Ecto neural progenitor cell (in vitro differentiated cells): ENCODE measurements at places on chromosomes 7 and 10.

DNA sequence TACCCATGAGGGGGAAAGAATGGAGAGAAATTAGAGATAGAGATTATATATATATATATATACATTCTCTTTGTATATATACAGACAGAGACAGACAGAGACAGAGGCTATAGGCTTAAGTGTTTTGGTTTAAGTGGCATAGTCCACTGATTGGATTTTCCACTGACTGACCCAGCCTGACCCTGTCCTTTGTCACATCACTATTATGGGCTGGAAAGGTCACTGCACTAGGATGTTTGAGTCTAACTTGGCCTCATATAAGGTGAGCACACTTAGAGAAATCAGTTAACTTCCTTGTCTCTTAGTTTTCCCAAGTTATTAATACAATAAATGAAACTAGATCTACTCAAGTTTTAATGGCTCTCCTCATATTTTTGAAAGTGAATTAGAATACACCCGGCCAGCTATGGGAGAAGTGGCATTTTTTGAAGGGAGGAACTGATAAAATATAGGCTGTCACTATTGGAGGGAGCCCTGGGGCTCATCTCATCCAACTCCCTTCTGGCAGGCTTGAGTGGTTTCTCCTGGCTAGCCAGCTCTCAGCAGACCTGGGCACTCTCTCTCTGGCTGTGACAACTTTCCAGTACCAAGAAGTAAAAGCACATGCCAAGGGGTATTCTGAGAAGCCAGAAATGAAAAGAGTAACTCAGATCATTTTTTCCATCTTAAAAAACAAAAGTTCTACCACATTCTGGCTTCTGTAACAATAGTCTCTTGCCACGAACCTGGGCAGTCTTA, 455.6 kb upstream of the ANKRD30A start:
- no peak for DNase-seq

- DNase-seq: peak; percentile 27
Observed at GRCh38 chr10:78903341-78903940, 165.3 kb upstream of the ZMIZ1 start.

- no peak for DNase-seq
Observed at GRCh38 chr7:94701555-94701973, 45.6 kb upstream of the SGCE start.

- DNase-seq: no peak
Observed at GRCh38 chr7:116097365-116098009, 66.9 kb upstream of the TFEC start.

GRCh38 chr10:79179164-79179956, 110.6 kb downstream of the ZMIZ1 start:
- DNase-seq: peak; percentile 76

- DNase-seq: no peak
Observed at GRCh38 chr7:117986645-117987269, 113.5 kb upstream of the CTTNBP2 start.

GRCh38 chr7:5550831-5551230, 127.2 kb upstream of the TNRC18 start:
- no peak for DNase-seq

DNA sequence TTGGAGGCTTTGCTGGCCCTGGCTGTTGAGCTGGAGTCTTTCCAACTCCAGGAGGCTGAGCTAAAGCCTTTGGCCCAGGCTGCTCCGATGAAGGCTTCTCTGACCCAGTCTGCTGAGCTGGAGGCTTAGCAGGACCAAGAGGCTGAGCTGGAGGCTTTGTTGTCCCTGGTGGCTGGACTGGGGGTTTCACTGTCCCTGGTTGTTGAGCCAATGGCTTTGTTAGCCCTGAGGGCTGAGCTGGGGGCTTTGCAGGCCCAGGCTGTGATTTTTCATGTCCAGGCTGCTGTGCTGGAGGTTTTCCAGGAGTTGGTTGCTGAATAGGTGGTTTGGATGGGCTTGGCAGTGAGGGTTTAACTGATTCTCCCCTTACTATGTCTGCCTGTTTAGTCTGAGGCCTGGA, 7.3 kb downstream of the PCLO start:
- DNase-seq: no peak

GRCh38 chr10:36051500-36051991, 409.4 kb upstream of the FZD8 start:
- no peak for DNase-seq

GRCh38 chr10:43419997-43420368, 11.0 kb upstream of the HNRNPF start:
- no peak for DNase-seq

DNA sequence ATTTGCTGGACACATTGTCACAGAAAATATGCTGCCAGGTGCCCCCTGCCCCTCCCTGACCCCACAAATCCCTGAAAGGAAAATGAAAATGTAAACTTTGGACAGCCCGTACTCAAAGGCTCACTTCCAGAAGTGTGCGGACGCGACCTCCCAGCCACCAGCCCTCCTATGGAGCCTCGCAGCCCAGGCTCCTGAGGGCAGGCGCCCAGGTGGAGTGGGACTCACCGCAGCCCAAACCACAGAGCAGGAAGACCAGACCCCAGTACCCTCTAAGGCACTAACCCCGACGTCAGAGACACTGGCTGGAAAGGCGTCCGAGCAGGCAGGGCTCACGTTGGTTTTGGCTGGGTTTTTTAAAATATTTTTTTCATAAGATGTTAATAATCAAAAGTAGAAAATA, 57.3 kb downstream of the CSGALNACT2 start:
- DNase-seq: no peak

GRCh38 chr10:70418229-70418628, 14.3 kb downstream of the EIF4EBP2 start:
- DNase-seq: no peak

- DNase-seq: no peak
Observed at GRCh38 chr7:130662426-130662825, 6.1 kb downstream of the COPG2 start.
